ENCODE measurements at places on chromosomes 4 and X. TPM values are rescaled to one million over a fixed set of nuclear protein-coding genes. Genes with fewer than 3 reads are reported as not detected.

The F9 gene
- not detected for total RNA-seq

The SMIM10L2A gene
- total RNA-seq = 23.6 TPM

The SLC6A14 gene
- not detected for total RNA-seq

The GRIA3 gene
- total RNA-seq = 0.51 TPM
